ENCODE measurements at places on chromosomes 12 and 14. TPM values are rescaled to one million over a fixed set of nuclear protein-coding genes. Genes with fewer than 3 reads are reported as not detected.

- DNase-seq, result no peak
- no peak overlapping the region for H3K4me3 ChIP-seq
- H3K4me1 ChIP-seq, result no peaks in the 10 kb centered on the region
Observed at GRCh38 chr14:39974036-39974435, 541.8 kb upstream of the FBXO33 start.

TRIM9 gene
- 0.49 TPM for total RNA-seq

DNA sequence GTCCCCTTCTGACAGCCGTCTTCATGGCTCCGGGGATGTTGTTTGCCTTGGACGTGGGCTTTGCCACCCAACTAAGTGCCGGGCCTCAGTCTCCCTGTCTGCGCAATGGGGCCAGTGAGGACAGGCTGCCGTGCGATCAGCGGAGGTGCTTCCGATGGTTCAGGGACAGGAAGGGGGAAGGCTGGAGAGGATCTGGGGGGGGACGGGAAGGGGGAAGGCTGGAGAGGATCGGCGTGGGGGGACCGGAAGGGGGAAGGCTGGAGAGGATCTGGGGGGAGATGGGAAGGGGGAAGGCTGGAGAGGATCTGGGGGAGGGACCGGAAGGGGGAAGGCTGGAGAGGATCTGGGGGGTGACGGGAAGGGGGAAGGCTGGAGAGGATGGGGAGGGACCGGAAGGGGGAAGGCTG, 3.4 kb downstream of the MMP17 start:
- H3K4me1 ChIP-seq, result peaks cover 29% of the 10 kb centered on the region
- peak; percentile 96 for DNase-seq
- H3K27me3 ChIP-seq, result peaks cover 61% of the 10 kb centered on the region
- H3K36me3 ChIP-seq, result no peaks in the 10 kb centered on the region

DNA sequence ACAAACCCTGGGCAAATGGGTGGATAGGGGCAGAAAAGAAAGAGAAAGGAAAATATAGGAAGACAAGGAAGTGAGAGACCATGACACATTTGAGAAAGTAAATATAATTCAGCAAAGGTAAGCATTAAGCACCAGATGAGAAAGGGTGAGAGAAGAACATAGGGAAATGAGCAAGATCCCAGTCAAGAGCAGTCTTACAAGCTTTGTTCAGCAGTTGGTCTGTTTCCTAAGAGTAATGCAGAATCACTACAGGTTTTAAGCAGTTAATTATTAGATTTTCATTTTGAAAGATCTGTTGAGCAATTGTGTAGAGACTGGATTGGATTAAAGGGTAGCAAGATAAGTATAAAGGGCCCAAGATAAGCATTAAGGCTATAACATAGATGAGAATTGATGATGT, 146.3 kb downstream of the PLCZ1 start:
- no peaks in the 10 kb centered on the region for H3K36me3 ChIP-seq
- no peak for DNase-seq
- no peaks in the 10 kb centered on the region for H3K4me1 ChIP-seq
- H3K27ac ChIP-seq, result no peak overlapping the region

GRCh38 chr12:94940771-94941170, 62.7 kb downstream of the NDUFA12 start:
- DNase-seq, result no peak
- no peaks in the 10 kb centered on the region for H3K27me3 ChIP-seq
- H3K4me1 ChIP-seq, result peaks cover 12% of the 10 kb centered on the region
- no peaks in the 10 kb centered on the region for H3K36me3 ChIP-seq
- no peak overlapping the region for H3K4me3 ChIP-seq

DNA sequence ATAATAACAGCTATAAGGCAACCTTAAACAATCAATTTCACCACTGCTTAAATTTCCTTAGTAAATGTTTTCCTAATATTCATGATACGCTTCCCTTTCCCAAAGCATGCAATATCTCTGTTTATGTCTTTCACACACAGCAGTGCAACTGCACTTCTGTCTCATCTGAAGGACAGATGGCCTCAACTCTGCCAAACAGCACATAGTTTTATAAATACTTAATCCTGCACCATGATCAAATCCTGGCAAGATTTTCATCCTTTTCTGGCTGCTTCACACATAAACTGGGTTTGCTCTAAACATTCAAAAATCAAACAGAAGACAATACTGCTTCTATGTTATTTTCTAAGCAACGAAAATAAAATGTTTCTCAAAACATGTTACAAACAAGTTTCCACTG, 266.3 kb downstream of the ITPR2 start:
- no peak overlapping the region for H3K4me3 ChIP-seq
- H3K4me1 ChIP-seq, result no peaks in the 10 kb centered on the region

Data from muscle of leg (tissue), 16 donors.